ENCODE measurements at places on chromosomes 1 and 21.

DNA sequence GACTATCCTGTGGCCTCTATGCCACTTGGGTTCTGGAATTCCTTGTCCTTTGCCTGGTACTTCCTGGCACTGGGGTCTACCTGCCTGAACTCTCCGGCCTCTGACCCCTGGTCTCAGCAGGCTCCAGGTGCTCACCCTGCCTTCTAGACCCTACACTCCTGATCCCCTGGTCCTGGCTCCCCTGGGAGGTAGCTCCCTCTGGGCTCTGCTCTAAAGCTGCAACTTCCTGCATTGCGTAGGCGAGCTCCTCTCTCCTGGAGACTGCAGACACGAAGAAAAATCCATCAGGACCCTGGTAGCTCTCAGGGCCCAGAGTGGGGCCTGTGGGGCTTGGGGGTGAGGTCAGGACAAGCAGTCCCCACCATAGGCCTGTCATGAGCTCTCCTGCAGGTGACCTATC is 7.8 kb upstream of the PLEKHG5 start:
- no peak for DNase-seq

DNA sequence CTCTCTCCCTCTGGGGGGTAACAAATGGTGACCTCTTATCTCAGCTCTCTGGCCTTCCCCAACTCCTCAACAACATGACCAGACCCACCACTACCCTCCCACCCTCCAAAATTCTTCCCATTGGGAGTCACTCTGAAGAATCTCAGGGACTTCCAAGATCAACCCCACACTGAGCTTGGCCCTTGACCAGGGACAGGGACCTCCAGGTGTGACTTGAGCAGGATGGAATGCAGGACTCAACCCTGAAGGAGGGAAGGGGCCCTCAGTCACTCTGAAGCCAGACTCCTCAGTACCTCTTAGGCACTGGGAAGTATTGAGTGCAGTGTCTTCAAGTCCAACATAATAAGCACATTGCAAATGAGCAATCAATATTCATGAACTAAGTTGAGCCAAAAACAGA is 1.9 kb downstream of the CASQ1 start:
- no peak for DNase-seq

- no peak for DNase-seq
Measured at GRCh38 chr1:117096951-117097408, 24.6 kb downstream of the TRIM45 start.

- DNase-seq: no peak
Measured at GRCh38 chr1:246306415-246307037, 200.6 kb downstream of the SMYD3 start.

GRCh38 chr1:26824731-26825130 is 1.8 kb upstream of the ZDHHC18 start:
- DNase-seq: no peak

- no peak for DNase-seq
Measured at GRCh38 chr21:45056296-45056904, 18.0 kb upstream of the ADARB1 start.

DNA sequence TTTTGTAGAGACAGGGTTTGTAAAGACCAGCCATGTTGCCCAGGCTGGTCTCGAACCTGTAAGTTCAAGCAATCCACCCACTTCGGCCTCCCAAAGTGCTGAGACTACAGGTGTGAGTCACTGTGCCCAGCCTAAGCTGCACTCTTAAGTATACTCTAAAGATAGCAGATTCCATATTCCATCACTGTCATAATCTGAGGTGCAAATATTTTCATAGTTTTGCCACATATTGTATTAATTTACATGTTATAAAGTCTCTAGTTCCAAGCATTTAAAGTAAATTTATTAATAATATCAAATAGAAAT is 121.3 kb downstream of the HFM1 start:
- DNase-seq: no peak

GRCh38 chr1:19377812-19378718 is 65.9 kb downstream of the SLC66A1 start:
- no peak for DNase-seq

DNA sequence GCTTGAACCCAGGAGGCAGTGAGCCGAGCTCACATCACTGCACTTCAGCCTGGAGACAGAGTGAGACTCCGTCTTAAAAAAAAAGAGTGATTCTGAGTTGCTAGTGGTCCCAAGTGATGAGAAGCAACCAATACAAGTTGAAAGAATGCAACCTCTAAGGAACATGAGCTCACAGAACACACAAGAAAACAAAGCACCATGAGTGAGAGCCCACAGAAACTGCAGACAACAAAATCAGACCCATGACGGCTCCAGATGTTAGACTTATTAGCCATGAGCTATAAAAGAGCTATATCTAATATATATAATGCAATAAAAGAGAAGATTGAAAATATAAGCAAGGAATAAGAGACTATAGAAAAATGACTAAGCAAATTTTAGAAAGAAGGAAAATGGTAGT is 50.0 kb downstream of the MATN1 start:
- no peak for DNase-seq

- DNase-seq: no peak
Measured at GRCh38 chr1:241707442-241707841, 55.4 kb downstream of the WDR64 start.

DNA sequence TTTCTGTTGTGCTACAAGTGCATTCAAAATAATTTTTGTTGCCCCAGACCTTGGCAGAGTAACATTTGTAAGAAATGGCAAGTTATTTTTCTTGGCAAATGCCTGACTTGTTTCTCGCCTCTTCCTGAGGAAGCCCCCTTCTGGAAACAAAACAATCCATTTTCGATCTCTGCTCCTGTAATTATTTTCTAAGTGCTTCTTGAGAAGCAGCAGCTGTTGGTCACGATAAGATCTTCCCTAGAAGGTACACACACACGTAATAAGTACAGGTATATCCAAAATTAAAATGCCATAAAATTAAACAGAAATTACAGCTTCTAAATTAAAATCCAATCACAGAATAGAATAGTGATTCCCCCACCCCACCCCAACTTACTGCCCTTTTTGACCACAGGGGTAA is 47.3 kb downstream of the LPGAT1 start:
- no peak for DNase-seq

GRCh38 chr1:41217441-41217840 is 24.7 kb downstream of the SCMH1 start:
- no peak for DNase-seq

DNA sequence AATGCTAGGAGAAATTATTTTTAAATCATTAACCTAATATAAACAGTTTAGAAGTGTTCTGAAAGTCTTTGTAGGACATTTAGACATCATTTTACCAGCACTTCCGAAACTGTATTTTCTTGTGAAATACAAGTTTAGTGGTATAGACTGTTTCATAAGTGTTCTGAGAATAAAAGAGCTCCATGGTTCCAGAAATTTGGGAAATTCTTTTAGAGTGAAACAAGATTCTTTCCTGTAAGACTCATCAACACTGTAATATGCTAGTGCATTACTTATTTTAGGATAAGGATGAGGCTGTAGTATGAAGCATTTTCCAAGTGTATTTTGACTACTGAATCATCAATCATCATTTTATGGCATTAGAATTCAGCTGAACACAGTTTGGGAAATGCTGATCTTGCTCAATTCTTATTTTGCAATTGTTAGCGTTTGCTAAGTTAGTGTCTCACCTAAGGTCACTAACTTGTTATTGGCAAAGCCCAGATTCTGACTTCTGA is 73.4 kb downstream of the CEP350 start:
- DNase-seq: no peak

GRCh38 chr1:154474802-154475201 is 27.2 kb upstream of the TDRD10 start:
- no peak for DNase-seq

- DNase-seq: no peak
Measured at GRCh38 chr1:119683893-119684292, 27.8 kb upstream of the PHGDH start.

DNA sequence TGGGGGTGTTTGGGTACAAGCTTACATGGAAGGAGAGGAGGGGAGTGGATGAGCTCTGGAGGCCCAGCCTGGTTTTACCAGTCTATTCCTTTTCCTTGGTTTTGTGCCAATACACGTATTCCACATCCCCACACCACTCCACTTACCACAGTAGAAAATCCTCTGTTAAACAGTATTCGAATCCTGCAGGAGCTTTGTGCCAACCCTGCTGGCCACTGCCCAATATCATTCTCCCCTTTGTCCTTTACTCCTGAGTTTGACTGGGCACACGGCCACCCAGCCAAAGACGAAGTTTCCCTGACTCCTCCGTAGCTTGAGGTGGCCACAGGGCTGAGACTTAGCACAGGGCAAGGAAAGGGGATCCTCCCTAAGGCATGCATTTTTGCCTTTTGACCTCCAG is 61.6 kb downstream of the TMCO4 start:
- no peak for DNase-seq

DNA sequence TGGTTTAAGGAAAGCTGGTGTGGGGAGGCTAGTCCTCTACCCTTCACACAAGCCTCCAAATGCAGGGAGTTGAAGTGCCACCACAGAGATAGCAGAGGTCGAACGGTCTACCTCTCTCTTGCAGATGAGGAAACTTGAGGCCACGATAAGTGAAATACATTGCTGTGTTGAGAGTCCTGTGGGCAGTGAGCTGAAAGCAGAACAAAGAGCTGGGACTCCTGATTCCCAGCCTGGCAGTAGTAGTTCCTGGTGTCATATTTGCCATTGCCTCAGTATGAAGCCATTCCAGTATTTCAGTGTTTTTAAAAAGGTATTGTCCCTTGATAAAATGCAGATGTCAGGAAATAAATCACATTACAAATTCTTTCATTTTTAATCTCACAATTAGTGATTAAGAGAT is 28.6 kb downstream of the AK4 start:
- no peak for DNase-seq

DNA sequence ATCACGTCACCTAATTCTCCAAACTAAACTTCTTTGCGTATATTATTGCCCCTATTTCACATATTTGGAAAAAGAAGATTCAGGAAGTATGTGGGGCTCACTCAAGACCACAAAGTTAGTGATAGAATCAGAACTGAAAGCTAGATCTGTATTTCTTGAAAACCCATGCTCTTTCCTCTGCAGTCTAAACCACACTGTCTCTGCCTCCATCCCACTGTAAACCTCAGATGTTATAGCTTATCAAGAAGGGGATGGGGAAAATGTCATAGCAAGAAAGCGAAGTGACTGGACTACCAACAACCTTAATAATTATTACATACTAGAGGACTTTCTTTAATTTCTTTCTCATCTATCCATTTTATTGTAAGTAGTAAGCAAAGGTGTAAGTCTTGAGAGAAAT is 257.7 kb upstream of the SGIP1 start:
- no peak for DNase-seq

- no peak for DNase-seq
Measured at GRCh38 chr1:178530037-178530402, 17.1 kb downstream of the TEX35 start.

DNA sequence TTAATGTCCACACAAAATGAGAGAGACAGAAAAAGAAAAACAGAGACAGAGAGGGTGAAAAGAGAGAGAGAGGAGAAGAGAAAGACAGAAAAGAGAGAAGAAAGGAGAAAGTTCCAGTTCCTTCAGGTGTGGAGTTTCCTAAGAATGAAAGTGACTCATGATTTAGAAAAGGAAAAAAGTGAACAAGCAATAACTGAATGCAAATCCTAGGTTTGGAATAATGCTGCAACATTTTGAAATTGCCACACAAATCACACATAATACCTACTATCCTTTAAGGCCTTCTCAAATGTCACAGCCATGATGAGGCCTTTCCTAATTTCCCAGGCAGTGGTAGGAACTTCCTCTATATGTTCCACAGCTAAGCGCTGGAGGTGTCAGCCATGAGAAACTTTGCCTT is 31.5 kb upstream of the XPR1 start:
- no peak for DNase-seq

DNA sequence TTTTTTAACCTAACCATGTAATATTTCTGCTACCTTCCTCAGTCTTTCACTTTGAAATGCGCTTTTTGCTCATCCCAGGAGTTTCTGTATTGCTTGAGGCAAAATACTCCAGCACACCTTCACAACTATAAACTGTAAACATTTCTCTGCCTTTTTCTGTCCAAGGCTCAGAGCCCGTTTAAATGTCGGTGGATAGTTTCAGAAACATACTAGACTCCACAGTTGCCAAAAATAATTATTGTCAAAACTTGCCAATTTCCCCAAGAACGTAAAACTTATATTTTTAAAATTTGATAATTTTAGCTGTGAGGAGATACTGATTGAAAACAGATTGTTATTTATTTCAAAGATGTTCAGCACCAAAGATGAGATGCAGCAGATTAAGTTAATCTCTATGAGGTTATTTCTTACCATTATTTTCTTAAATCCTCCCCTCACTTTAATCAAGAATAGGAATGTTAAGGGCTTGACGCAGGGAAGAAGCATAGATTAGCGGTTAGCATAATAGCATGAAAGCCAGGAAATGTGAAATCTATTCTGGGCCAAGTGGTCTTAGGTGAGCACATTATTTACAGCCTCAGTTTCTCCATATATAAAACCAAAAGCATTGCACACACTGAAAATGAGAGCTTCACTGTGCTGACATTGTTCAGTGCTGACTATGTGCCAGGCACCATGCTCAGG is 91.5 kb upstream of the ESRRG start:
- no peak for DNase-seq

DNA sequence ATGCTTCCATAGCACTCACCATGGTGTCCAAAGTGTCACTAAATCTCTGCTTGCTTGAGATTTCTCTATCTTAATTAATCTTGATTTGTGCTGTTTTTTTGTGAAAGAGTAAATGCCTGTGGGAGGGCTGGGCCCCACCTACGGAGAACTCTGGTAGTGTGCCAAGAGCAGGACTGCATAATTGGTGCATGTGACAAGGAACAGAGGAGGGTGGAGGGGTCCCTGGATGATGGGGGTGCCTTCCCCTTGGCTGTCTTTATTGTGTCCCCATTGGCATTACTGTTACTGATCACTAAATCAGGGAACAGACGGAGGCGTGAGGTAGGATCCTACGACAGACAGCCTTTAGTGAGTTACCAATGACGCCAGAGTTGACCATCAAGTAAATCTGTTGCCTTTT is 223.4 kb downstream of the DISC1 start:
- no peak for DNase-seq

DNA sequence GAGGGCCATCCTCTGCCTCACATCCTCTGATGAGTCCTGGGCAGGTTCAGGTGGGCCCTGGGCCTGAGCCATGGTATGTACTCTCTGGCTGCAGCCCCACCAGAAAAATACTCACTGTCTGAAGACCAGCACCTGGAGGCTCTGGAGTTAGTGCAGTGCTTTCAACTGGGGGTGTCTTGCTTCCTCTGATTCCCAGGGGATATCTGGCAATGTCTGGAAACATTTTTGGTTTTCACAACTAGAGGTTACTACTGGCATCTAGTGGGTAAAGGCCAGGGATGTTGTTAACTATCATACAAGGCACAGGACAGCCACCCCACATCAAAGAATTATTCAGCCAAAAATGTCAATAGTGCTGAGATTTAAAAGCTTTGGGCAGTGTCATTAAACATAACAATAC is 152.7 kb downstream of the HIVEP3 start:
- no peak for DNase-seq

GRCh38 chr1:45836451-45836850 is 33.0 kb downstream of the MAST2 start:
- DNase-seq: no peak

- DNase-seq: no peak
Measured at GRCh38 chr1:221437926-221438325, 304.0 kb downstream of the DUSP10 start.
